ENCODE measurements at places on chromosomes 6 and 20. TPM values are rescaled to one million over a fixed set of nuclear protein-coding genes. Genes with fewer than 3 reads are reported as not detected.

DNA sequence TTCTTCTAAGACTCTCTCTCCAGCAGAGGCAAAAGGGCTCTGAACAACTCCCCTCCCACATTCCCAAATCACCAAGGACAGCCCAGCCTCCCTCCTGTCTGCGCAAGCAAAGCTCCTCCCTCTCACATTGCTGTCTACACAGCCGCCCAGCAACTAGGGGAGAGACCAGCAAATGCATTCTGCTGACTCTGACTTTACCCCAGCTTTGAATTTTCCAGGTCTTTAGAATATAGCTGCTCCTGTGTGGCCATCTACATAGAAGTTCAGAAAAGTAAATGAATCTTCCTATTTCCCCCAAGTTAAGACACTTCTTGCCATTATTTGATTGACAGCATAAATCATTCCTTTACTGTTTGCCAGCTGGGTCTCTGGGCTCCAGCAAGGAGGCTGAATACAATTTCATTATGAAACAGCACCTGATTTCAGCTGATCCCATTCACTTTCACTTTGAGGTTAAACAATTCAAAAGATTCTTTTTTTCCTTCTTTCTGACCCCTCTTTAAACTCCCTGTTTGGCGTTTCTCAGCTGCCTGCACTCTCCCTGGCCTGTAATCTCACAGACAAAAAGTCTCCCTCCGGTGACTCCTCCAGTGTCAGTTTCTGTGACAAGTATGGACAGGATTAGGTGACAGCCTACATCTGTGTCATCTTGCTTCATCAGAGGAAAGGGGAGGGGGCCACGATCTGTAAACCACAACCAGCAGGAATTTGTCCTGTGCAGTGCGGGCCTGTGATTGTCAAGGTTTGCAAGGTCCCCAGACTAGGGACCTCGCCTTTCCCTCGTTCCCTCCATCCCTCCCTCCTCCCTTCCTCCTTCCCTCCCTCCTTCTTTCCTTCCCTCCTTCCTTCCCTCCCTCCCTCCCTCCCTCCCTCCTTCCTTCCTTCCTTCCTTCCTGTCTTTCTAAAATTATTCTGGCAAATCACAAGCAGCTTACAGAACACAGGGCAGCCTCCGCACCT lies 205.6 kb upstream of the RIN2 start:
- DNase-seq: no peak

GRCh38 chr6:18035330-18035854 lies 48.0 kb upstream of the KIF13A start:
- DNase-seq: no peak

KIAA1755 gene
- total RNA-seq: 3.7 TPM

FAM210B gene
- 24.3 TPM for total RNA-seq

ERVFRD-1 gene
- total RNA-seq: not detected

HLA-G gene
- total RNA-seq: not detected

AVP gene
- total RNA-seq: not detected

CST2 gene
- not detected for total RNA-seq

Data from transverse colon (tissue), 4 donors.